ENCODE measurements at places on chromosomes 11 and 22. TPM values are rescaled to one million over a fixed set of nuclear protein-coding genes. Genes with fewer than 3 reads are reported as not detected.

PVALB gene
- total RNA-seq, result not detected

MMP11 gene
- total RNA-seq, result 5.1 TPM

DUSP8 gene
- not detected for total RNA-seq

GAL3ST1 gene
- total RNA-seq, result not detected

MPEG1 gene
- not detected for total RNA-seq

MRGPRX4 gene
- not detected for total RNA-seq

MS4A4E gene
- total RNA-seq, result not detected

PRAME gene
- total RNA-seq, result not detected

ACAT1 gene
- 81.7 TPM for total RNA-seq

SLC35E4 gene
- total RNA-seq, result 5.1 TPM

HNRNPUL2 gene
- total RNA-seq, result 10.4 TPM

ALDH3B1 gene
- total RNA-seq, result 12.5 TPM

PHOX2A gene
- not detected for total RNA-seq

PPM1F gene
- 27.1 TPM for total RNA-seq

GLYAT gene
- not detected for total RNA-seq

OR8A1 gene
- not detected for total RNA-seq

BTBD18 gene
- total RNA-seq, result not detected

DDX10 gene
- total RNA-seq, result 15.7 TPM

SCUBE2 gene
- 1.1 TPM for total RNA-seq

BAIAP2L2 gene
- 3.2 TPM for total RNA-seq

OR51B2 gene
- total RNA-seq, result not detected

MPPED2 gene
- not detected for total RNA-seq

IFITM1 gene
- total RNA-seq, result 20.9 TPM

LSP1 gene
- total RNA-seq, result 40.2 TPM

AQP11 gene
- 2.8 TPM for total RNA-seq

SYNGR1 gene
- total RNA-seq, result 3.9 TPM

GRM5 gene
- not detected for total RNA-seq
